Stimulated activated CD8-positive, alpha-beta memory T cell treated with anti-CD3 and anti-CD28 coated beads, Interleukin-4, amount 100 ng/mL, for 1 hour (primary cell): ENCODE measurements at places on chromosomes 5 and 9.

GRCh38 chr5:129459777-129460671, at the start of gene ADAMTS19:
Gene ADAMTS19, plus strand, starts transcription at chr5:129460298. Its CDS starts 94 bp downstream, at chr5:129460392.
- DNase-seq: no peak

DNA sequence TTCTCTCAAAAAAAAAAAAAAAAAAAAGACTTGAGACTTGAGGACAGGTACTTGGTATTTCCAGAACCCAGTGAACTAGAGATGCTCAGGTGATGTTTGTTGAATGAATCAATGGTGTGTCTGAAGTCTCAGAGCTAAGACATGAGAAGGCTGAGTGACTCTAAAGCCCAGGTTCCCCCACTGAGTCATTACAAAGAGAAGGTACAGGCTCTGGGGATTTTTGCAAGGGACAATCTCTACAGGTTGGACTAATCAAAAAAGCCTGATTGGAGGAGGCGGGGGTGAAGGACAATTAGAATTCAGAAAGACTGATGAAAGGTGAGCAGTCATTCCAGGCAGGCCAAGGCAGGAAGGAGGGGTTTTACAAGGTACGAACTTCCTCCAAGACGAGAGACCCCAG, 8.2 kb upstream of the FABP6 start:
- DNase-seq: no peak

GRCh38 chr9:101511009-101511408, 22.6 kb upstream of the RNF20 start:
- no peak for DNase-seq

- DNase-seq: no peak
These were observed 237.2 kb downstream of the ARL15 start for GRCh38 chr5:54073131-54073530.

GRCh38 chr5:171581781-171582180, 162.3 kb downstream of the FGF18 start:
- no peak for DNase-seq

- DNase-seq: no peak
These were observed 246.9 kb downstream of the FANCC start for GRCh38 chr9:95070549-95071021.

DNA sequence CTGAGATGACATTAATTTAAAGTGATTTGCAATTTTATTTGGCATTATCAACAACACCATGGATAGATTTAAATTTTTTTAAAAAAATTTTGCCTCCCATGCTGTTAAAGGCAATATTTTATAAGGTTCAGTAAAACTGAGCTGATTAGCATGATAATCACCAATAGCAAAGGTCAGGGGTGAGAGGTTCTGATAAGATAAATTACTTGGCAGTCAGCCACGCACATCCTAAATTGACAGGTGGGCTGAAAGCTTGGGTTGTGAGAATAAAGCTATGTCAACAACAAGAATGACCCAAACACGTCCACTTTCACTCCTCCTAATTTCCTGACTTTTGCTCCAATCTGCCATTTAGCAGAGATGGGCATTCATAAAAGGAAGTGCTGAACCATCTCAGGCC, 127.1 kb downstream of the LHFPL2 start:
- DNase-seq: no peak

GRCh38 chr9:76415154-76415553, 20.9 kb upstream of the RFK start:
- no peak for DNase-seq

DNA sequence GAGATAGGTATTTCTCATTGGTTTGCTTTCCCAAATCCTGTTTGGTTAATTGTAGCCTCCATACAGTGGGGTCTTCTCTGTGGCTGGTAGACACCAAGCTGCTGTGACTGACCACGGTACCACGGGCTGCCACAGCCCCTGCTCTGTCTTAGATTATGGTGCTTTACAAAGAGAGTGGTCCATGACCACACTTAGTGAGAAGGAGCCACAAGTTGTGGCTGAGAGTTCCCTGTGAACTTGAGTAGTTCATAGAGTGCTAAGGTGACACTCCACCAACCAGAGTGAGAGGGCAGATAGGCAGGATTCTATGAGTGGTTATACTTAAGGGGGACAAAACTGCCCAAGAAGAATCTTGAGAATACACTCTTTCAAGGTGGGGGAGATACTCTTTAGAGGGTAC, 25.8 kb upstream of the ZBTB34 start:
- DNase-seq: no peak

DNA sequence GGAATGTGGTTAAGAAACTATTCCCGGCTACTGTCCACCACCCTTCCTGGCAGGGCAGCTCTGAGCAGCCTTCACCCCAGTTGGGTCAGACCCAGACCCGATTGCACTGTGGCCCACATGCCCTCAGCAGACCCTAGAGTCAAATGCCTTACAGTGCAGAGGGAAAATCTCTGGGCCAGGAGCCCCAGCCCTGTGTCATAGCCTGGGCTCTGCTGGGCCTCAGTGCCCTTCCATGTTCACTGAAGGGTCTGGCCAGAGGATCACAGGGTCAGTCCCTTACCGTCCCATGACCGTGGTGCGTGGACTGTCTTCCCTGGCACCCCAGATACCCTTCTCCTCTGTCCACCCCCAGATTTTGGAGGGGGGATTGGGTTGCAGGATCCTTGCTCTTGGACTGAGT, 73.5 kb upstream of the COL5A1 start:
- no peak for DNase-seq

GRCh38 chr5:1011741-1012312, 3.2 kb downstream of the NKD2 start:
- DNase-seq: no peak

DNA sequence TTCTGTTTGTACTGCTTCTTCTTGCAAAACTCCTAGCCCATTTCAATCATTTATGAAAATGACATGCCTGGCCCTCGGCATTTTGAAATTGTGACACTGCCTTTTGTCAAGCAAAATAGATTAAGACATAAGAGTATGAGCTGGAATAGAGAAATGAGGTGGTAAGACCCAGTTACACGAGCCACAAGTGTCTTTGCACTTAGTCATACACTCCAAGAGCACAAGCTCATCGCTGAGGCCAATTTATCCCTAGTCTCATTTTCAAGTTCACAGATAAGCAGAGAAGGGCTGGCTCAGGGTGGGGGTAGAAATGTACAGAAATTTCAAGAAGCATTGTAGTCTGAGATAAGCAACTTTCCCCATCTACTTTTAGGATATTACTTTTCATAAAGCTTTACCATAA, 40.6 kb upstream of the MAP1B start:
- no peak for DNase-seq

GRCh38 chr9:100281676-100282387, 70.9 kb downstream of the TEX10 start:
- no peak for DNase-seq

DNA sequence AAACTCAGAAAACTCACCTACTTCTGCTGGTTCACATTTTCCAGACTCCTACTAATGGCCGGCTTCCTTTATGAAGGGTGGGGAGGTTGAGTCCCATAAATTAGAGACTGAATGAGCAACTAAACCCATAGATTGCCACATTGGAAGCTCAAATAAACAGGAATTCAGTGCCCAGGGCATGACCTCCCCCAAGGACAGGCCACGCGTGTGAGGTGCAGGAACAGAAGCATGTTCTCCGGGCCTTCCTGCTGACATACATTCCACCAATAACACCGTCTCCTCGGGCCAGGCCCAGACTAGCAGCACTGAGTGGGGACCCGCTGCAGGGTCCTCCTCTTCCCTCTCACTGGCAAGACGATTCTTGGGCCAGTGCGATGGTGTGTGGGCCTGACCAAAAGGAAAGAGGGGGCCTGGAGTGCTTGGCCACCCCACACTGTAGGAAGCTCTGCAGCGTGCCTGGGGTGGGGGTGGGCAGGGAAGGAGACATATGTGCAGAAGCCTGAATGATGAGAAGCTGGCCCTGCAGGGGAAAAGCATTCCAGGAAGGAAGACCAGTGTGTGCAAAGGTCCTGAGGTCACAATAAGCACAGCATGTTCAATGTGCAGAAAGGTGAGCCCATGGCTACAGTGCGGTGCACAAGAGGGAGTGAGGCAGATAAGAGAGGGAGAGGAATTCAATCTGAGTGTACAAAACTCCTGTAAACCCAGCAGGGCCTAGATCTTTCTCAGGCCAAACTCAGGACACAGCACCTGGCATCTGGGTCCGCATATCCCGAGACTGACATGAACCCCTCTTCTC, 12.0 kb downstream of the PTGES start:
- DNase-seq: no peak

- DNase-seq: no peak
These were observed 9.4 kb downstream of the IQGAP2 start for GRCh38 chr5:76412511-76412910.

- DNase-seq: no peak
These were observed 257.9 kb upstream of the ANKRD55 start for GRCh38 chr5:56490971-56491468.

- no peak for DNase-seq
These were observed 45.4 kb upstream of the LIFR start for GRCh38 chr5:38601863-38602298.

GRCh38 chr5:176553260-176554085, 4.3 kb downstream of the CDHR2 start:
- DNase-seq: no peak

DNA sequence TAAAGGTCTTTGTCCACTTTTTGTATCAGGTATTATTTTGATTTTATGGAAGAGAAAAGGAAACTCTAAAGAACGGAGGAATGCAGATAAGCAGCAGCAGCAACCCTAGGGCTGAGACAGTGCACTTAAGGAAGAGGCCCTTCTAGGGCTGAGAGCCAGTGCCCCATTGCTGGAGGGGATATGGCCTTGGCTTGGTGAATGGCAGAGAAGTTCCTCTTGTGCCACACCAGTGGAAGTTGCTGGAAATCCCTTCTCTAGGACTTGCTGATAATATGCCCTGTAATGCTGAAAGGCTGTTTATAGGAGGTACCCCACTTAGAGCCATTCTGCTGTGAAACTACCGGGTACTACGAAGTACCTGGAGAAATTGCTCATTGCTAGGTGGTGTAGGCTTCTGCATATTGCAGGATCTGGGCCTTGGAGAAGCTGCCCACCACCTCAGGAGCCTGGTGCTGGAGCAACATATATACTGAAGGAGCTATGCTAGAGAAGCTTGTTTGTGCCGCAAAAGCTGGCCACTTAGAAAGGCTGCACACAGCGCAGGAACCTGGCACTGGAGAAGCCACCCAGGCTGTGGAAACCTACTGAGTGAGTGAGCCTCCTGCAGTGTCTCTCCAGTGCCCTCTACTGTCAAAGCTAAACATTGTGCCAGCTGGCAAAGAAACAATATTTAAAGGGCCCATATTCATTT, 9.6 kb upstream of the UBTD2 start:
- peak; percentile 34 for DNase-seq

GRCh38 chr5:111113678-111114077, 21.5 kb downstream of the WDR36 start:
- DNase-seq: no peak

DNA sequence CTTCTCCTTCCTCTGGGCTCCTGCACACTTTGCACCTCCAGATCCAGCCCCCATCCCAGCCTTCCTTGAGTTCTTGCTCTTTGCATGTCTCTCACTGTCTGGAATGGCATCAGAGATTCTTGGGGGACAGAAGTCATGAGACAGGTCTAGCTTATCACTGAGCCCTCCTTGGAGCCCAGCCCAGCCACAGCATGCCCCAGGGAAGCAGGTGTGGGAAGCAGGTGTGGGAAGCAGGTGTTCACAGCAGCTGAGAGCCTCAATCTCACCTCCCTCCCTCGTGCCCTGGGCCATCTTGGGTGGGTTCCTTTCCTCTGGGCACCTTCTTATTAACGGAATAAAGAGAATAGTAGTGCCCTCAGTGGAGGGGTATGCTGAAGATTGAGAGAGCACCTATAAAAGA, 27.2 kb downstream of the SLC6A7 start:
- no peak for DNase-seq

- DNase-seq: no peak
These were observed 74.7 kb upstream of the RASGRF2 start for GRCh38 chr5:80885396-80886000.

GRCh38 chr5:31731016-31731415, 92.1 kb downstream of the PDZD2 start:
- DNase-seq: no peak

- no peak for DNase-seq
These were observed 428.3 kb upstream of the CDH6 start for GRCh38 chr5:30765227-30765626.

DNA sequence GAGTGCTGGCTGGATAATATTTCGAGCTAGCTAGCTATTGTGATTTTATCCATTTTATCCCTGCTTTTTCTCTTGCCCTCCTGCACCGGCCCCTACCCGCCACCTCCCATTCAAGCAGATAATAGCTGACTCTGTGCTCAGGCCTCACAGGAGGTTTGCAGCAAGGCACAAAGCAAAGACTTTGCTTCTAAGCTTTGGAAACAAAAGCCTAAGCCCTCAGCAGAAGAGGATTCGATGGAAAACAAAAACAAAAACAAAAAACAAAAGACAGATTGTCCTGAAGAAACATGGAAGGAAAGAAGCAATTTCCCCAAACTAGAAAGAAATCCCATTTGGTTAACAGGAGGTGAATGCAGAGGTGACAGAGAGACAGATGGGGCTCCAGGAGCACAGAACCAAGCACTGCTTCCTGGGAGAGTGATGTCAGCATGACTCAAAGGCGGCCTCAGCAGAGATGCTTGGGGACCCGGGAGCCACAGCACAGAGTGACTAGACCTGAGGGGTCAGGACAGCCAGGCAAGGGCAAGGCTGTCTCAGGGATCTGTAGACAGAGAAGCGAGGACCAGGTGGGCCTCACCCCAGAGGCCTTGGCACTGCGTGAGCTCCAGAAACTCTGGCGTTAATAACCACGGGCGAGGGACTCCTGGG, 28.4 kb downstream of the MTX3 start:
- no peak for DNase-seq

DNA sequence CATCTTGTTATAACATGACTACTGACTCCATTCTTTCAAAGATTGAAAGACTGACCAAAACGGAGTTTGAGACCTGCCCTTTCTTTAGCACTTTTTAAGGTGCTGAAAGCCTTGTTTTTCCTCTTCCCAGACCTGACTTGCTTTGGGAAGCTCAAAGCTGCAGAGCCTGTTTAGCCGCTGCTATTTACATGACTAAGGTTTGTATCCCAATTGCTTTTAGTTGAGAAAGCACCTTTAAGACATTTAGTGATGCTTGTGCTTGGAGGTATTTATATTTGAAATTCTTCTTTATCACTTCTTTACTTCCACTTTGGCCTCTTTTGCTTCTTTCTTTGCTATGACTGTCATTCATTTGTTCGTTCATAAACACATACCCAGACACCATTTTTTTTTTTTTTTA, 182.6 kb upstream of the ELL2 start:
- no peak for DNase-seq

DNA sequence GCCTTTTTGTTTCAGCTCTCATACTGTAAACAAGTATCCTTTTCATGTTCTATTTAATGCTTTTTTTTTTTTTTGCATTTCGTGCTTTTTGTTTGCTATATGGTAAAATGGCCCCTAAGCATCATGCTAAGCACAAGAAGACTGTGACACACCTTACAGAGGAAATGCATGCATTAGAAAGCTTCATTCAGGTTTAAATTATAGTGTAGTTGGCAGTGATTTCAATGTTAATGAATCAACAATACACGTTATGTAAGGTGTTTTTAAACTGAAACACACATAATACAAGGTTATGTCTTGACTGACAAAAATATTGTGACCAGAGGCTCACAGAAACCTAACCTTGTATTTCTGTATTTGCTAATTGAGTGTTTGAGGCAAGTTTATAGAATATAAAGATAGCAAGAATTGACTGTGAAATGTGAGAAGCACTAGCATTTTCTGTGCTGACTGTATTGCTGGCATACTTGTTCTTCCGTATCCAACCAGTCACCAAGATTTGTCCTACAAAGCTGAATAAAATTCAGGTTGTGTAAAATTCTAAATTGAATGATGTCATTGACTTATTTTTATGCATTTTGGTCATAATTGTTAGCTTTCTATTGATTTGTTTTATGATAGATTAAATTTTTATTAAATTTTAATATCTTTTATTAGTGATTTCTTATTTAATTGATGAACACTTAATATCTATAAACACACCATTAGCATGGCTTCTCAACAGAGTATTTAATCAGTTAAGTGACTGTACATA, 4.1 kb downstream of the CFAP95 start:
- DNase-seq: no peak
